Melanocyte of skin (primary cell): ENCODE measurements at places on chromosomes 4 and X. TPM values are rescaled to one million over a fixed set of nuclear protein-coding genes. Genes with fewer than 3 reads are reported as not detected.

The H2BW2 gene
- total RNA-seq, result not detected in 2 replicates

The TLR8 gene
- total RNA-seq, result not detected in 2 replicates

The STARD8 gene
- total RNA-seq, result 9.4 and 15.0 TPM in 2 replicates

The RAB40AL gene
- total RNA-seq, result 0.31 and 0.33 TPM in 2 replicates

The CSAG2 gene
- not detected in 2 replicates for total RNA-seq

The PNPLA4 gene
- total RNA-seq, result 10.0 and 22.5 TPM in 2 replicates

The DOK7 gene
- not detected in 2 replicates for total RNA-seq

The TMEM131L gene
- total RNA-seq, result 8.3 and 18.9 TPM in 2 replicates

The TBC1D9 gene
- total RNA-seq, result 23.0 and 28.3 TPM in 2 replicates

The CLDN34 gene
- 0.31 TPM in 1 of 2 replicates, not detected in the other for total RNA-seq

The PRR32 gene
- total RNA-seq, result not detected in 2 replicates

The PALLD gene
- total RNA-seq, result 2.8 and 3.3 TPM in 2 replicates

The CCNB3 gene
- total RNA-seq, result 1.8 and 8.9 TPM in 2 replicates

The CT45A1 gene
- total RNA-seq, result not detected in 2 replicates

The NXF3 gene
- total RNA-seq, result not detected in 2 replicates

The NIPAL1 gene
- total RNA-seq, result 0.34 and 2.5 TPM in 2 replicates

The GJB1 gene
- total RNA-seq, result 5.2 and 15.3 TPM in 2 replicates

The SLC6A8 gene
- 52.7 and 58.8 TPM in 2 replicates for total RNA-seq
